ENCODE measurements at places on chromosomes 7 and 10.

GRCh38 chr7:102287981-102288278, 1.3 kb downstream of the SH2B2 start:
- DNase-seq = no peak

GRCh38 chr10:21065621-21066248, 168.6 kb upstream of the NEBL start:
- no peak for DNase-seq

DNA sequence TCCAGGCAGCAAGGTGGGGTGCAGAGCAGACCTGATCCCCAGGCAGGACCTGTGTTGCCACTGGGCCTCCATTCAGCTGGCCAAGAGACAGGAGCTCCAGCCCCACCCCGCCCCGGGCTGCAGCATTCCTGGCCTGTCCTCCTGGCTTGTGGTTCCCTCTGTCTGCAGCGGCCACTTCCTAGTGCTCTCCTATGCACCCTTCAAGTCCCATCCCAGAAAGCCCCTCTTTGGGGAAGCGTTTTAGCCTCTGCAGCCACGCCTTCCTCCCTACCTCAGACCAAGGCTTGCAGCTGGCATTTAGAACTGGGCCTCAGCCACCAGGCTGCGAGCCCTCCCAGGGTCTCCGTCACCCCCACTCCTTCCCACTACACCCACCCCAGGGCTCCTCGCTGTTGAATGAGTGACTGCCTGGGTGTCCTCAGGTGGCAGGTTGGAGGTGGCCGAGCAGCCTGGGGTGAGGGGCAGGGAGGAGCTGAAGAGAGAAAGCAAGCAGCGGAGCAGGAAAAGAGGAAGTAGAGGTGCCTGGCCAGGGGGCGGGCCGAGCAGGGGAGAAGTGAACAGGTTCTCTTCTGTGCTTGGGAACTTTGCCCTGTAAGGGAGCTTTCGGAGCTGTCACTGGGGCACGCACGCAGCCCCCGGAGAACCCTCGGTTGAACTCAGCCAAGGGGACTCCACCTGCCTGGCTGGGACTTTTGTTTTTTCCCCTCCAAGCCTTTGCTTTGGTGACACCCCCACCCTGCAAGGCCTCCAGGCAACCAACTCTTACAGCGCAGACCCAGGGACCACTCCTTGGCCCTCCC, 109.1 kb upstream of the TNRC18 start:
- DNase-seq = peak; percentile 79

- no peak for DNase-seq
These were observed at the start of gene CALD1 for GRCh38 chr7:134778941-134779740. Gene CALD1 (plus strand): TSS chr7:134779634. CDS start chr7:134867734, 88,100 bp downstream.

- DNase-seq = no peak
These were observed 1.7 kb downstream of the ZFYVE27 start for GRCh38 chr10:97738616-97739015.

GRCh38 chr10:117348236-117348635, 27.0 kb downstream of the PDZD8 start:
- no peak for DNase-seq

DNA sequence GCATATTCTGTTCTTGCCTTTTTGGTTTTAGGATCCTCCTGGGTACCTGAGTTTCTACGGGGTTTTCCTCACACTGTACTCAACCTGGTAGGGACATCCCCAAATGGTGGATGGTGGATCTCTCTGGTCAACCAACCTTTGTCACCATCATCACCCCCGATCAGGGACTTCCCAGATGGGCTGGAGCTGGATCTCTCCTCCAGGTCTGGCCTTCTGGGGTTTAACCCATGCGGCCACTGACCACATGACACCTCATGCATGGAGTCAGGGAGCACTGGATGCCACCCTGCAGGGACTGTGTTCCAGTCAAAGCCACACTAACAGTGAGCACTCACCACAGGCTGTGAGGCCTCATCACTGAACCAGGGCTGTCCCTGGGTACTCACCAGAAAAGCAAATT, 80.0 kb downstream of the CELF2 start:
- no peak for DNase-seq

DNA sequence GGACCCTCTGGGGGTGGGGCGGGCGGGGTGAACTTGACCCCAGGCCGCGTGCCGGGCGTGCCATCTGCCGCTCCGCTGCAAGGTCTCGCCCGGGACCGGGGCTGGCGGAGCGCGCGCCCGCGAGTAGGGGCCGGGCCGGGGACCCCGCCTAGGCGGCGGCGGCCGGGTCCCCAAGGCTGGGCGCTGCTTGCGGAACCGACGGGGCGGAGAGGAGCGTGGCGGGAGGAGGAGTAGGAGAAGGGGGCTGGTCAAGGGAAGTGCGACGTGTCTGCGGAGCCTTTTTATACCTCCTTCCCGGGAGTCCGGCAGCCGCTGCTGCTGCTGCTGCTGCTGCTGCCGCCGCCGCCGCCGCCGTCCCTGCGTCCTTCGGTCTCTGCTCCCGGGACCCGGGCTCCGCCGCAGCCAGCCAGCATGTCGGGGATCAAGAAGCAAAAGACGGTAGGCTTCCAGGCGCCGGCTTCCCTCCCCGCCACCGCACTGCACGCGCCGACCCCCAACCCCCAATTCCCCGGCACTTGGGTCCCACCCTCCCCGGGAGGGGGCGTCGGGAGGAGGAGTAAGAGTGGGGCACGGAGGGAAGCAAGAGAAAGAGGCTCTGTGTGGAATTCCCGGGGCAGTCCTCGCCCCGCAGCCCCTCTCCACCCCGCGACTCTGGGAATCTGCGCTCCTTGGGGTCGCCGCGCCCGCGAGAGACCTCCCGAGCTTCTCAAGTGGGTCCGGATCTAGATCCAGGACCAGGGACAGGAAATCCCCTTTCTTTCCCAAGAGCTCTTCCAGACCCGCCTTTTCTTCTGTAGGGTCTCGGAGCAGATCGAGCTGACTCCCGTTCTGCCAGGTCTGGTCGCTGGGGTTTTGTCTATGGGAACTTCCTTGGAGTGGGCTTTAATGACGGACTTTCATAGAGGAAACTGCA, at the start of gene PAPSS2:
Gene PAPSS2, plus strand, starts transcription at position 308 of the 913 bp plus-strand sequence. Its CDS starts 104 bp downstream, at position 412.
- peak; percentile 25 for DNase-seq

DNA sequence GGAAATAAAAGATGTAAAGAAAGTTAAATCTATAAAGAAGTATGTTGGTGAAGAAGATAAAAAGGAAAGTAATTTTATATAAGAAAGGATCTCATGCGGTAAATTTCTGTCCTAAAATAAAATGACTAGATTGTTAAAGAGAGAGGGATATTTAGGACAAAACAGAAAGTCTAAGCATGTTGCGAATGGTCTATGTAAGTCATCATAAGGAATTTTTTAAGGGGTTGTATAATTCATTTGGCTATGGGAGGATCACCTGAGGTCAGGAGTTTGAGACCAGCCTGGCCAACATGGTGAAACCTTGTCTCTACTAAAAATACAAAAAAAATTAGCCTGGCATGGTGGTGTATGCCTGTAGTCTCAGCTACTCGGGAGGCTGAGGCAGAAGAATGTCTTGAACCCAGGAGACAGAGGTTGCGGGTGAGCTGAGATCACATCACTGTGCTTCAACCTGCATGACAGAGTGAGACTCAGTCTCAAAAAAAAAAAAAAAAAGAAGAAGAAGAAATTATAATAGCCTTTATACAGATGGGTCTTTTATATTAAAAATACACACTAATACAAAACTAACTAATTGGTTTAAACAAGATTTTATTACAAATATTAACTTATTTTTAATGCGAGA, 294.3 kb downstream of the MAGI2 start:
- DNase-seq = no peak

DNA sequence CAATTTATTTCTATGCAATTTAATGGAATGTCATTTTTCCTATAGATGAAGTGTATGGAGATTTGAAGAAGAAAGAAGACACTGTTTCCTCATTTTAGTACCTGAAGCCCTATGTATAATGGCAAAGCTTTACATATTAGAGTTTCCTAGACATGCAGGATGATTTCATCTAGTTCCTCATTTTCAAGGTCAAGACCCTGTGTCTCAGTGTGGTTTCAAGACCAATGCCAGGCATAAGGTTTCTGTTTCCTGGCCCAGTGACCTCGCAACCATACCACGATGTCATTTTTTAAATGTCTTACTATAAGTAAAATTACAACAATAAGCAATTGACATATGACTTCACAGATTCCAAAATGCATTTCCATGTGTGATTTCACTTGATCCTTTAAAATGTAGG, 336.5 kb upstream of the PRKCQ start:
- no peak for DNase-seq

DNA sequence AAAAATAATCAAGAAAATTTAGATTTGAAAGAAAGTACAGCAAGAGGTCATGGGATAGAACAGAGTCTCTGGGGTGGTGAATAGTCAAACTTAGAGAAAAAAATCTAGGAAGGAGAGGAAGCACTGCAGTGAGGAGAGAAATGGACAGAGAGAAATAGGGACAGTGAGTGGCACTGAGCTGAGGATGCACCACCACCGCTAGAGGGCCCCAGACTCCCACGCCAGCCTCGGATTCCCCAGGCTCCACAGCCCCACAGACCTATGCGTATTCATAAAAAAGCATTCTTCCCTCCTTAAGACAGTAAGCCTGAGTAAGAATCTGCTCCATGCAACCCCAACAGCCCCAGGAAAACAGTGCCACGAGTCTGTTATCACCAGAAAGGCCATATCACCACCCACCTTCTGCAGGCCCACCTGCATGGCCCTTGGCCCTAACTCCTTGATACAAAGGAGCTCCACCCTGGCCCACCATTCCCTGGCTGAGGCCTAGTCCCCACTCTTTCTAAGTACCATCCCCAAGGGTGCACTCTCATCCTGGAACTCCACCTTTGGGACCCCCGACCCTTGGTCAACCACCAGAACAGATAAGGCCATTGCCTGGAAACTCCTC, 91.0 kb downstream of the ALOX5 start:
- DNase-seq = peak; percentile 74

- no peak for DNase-seq
These were observed 242.8 kb upstream of the SP4 start for GRCh38 chr7:21184942-21185652.

GRCh38 chr10:42790835-42791234, 8.2 kb downstream of the BMS1 start:
- no peak for DNase-seq

- DNase-seq = no peak
These were observed 222.5 kb upstream of the CACNA2D1 start for GRCh38 chr7:82665966-82666507.

DNA sequence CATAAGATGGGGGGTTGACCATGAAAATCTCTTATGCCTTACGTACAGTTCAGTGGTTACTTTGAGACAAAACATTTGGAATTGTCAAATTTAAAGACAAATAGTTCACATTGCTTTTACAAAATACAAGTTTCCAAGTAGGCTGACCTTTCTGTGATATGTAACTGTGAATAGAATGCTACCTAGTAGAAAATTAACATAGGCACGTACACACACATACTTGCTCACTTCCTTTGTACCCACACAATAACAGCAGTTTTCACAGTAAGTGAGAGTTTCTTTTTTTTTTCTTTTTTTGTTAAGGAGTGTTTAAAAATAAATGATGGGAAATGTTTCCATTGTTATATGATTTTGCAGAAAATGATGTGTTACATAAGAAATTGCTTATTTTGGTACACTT, 53.3 kb upstream of the SP8 start:
- DNase-seq = no peak

DNA sequence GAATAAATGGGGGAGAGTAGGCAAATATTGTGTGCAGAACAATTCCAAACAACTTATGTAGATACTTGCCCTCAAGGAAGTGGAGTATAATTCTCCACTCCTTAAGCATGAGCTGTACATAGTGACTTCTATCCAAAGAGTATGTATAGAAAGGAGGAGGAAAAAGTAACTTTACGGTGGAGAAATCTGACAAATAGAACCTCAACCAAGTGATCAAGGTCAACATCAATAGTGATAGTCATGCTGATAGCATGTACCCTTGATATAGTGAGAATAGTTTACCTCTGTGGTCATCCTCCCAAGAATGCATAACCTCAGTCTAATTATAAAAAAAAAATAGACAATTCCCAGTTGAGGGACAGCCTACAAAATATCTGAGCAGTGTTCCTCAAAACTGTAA, 89.1 kb upstream of the NANOS1 start:
- no peak for DNase-seq

DNA sequence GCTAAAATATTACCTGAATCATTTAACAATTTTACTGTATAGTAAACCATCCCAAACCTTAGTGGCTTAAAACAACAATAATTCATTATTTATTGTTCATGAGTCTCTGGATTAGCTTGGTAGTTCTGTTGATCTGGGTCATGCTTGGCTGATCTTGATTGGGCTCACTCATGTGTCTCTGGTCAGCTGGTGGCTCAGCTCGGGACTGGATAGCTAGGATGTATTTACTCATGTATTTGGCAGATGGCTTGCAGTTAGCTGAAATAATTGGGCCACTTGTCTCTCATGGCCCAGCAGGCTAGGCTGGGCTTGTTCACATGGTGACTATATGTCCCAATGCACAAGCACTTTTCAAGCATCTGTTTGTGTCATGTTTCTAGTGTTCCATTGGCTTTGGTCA, 262.8 kb downstream of the BBS9 start:
- no peak for DNase-seq

GRCh38 chr10:49115796-49116508, 630 bp upstream of the VSTM4 start:
- no peak for DNase-seq

GRCh38 chr10:24206334-24206733, 2.6 kb upstream of the KIAA1217 start:
- DNase-seq = no peak

DNA sequence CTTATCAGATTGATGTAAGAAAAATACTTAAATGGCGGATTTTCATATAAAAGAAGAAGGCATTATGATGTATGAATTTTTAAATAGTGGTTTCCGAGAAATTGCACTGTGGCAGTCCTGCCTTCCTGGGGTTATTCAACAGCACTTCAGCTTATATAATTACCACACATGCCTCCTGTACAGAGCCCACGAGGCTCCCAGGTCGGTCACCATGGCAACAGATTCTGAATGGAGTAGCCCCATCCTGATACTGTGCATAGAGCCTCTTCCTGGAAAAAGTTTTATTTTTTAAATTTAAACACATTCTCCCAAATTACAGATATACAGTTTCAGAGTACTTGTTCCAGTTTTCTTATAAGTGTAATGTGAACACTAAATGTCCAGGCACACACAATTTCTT, 15.9 kb upstream of the ASB4 start:
- DNase-seq = no peak

GRCh38 chr7:84916161-84916560, 270.7 kb downstream of the SEMA3D start:
- no peak for DNase-seq

GRCh38 chr7:44223362-44224079, 22.7 kb downstream of the YKT6 start:
- DNase-seq = no peak

- DNase-seq = no peak
These were observed 765.9 kb downstream of the GRID1 start for GRCh38 chr10:85600744-85601081.
